Activated CD4-positive, alpha-beta T cell treated with anti-CD3 and anti-CD28 coated beads for 36 hours (primary cell): ENCODE measurements at places on chromosomes 1 and 21. TPM values are rescaled to one million over a fixed set of nuclear protein-coding genes. Genes with fewer than 3 reads are reported as not detected.

Gene LCE1A
- not detected for total RNA-seq

GRCh38 chr1:83026745-83027144, 972.2 kb downstream of the TTLL7 start:
- DNase-seq, result no peak

GRCh38 chr1:170010443-170010842, 64.1 kb downstream of the KIFAP3 start:
- DNase-seq, result peak; percentile 19

DNA sequence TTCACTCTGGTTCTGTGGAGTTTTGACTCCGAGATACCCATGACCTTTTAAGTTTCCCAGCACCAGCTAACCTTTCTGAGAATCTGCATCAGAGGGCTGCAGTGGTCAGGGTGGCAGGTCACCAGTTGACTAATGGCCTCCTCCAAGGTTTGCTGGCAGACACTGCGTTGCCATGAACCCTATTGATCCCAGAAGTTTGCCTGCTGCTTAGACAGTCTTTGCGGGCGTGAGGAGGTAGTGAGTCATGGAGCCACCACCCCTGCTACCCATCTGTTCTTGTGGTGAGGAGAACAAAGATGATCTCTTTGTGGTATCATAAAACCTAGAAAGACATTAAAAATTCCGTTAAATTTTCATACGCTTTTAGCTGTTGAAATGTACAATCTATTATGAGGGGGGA, 180.4 kb downstream of the FGGY start:
- DNase-seq, result peak; percentile 76

Gene HSF2BP
- total RNA-seq, result 1.6 TPM

DNA sequence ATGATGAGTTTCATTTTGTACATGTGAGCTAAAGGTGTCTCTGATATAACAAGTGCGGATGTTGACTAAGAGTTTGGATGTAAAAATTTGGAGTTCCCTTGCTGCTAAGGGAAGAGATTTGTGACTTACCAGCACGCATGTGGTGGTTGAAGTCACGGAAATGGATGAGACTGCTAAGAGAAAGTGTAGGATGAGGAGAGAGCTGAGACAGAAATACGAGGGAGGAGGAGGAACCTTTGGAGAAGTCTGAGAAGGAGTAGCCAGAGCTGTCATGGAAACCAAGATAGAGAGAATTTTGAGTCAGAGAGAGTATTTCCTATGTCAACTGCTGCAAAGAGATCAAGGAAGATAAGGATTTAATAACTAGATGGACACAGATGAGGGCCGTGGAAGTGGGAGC, 106.5 kb upstream of the COL24A1 start:
- no peak for DNase-seq

Gene DIRAS3
- not detected for total RNA-seq
